Liver (tissue), 10 donors: ENCODE measurements at places on chromosomes 4 and X. TPM values are rescaled to one million over a fixed set of nuclear protein-coding genes. Genes with fewer than 3 reads are reported as not detected.
A peak's percentile ranks its signal among the peaks of the same experiment; 100 is the strongest.

MXRA5 gene
- 1.3 TPM for total RNA-seq

SLC26A1 gene
- total RNA-seq = 41.0 TPM

ERCC6L gene
- not detected for total RNA-seq

PLAC8 gene
- 63.2 TPM for total RNA-seq

- DNase-seq = no peak
- H3K4me3 ChIP-seq = no peak overlapping the region
- H3K4me1 ChIP-seq = no peaks in the 10 kb centered on the region
- no peaks in the 10 kb centered on the region for H3K27me3 ChIP-seq
Observed at GRCh38 chr4:36402008-36402758, 120.8 kb downstream of the DTHD1 start.

- no peaks in the 10 kb centered on the region for H3K27me3 ChIP-seq
- no peaks in the 10 kb centered on the region for H3K4me1 ChIP-seq
- no peaks in the 10 kb centered on the region for H3K36me3 ChIP-seq
- H3K27ac ChIP-seq = no peak overlapping the region
Observed at GRCh38 chr4:151952137-151952536, 191.3 kb upstream of the GATB start.

DNA sequence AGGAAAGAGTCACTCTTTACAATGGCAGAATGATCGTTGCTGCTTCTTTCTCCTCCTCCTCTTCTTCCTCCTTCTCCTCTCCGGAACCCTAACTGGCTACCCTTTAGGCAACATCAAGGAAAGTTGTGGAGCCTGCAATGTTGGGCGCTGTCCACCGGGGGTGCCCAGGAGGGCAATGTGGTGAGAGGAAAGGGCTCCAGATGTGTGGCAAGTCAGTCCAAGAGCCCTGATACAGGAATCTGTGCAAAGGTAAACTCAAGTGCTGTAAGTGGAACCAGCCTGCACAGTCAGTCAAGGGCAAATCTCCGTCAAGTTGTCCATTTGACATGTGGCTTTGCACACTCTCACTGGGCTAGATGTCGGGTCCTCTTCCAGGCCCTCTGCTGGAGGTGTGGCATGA is 2.8 kb downstream of the RTL5 start:
- no peaks in the 10 kb centered on the region for H3K27me3 ChIP-seq
- H3K36me3 ChIP-seq = no peaks in the 10 kb centered on the region
- DNase-seq = no peak

DNA sequence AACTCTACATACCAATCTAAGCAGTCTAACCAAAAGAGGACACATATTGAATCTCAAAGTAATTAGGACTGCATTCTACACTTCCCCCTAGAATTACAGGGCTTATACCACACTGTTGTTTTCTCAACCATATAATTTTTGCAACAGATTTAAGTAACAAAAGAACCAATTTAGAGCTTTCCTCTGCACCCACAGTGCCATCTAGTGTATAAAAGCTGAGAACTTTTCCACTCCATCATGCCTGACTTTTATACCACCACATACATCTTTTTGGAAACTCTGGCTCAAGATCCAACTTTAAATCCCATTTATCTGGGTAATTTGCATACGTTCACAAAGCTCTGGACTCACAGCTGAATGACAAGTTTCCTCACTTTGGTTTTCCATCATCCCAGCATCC is 99.5 kb downstream of the EFHC2 start:
- H3K27ac ChIP-seq = no peak overlapping the region
- no peaks in the 10 kb centered on the region for H3K27me3 ChIP-seq
- H3K36me3 ChIP-seq = no peaks in the 10 kb centered on the region
- H3K4me1 ChIP-seq = no peaks in the 10 kb centered on the region

- no peak for DNase-seq
- no peak overlapping the region for H3K4me3 ChIP-seq
- no peak overlapping the region for H3K27ac ChIP-seq
- no peaks in the 10 kb centered on the region for H3K36me3 ChIP-seq
- H3K27me3 ChIP-seq = no peaks in the 10 kb centered on the region
- peaks cover 1% of the 10 kb centered on the region for H3K4me1 ChIP-seq
Observed at GRCh38 chrX:119756926-119757635, 1.3 kb upstream of the SOWAHD start.

- no peak overlapping the region for H3K27ac ChIP-seq
- H3K4me3 ChIP-seq = no peak overlapping the region
- H3K4me1 ChIP-seq = no peaks in the 10 kb centered on the region
- no peaks in the 10 kb centered on the region for H3K36me3 ChIP-seq
- H3K27me3 ChIP-seq = peaks cover 7% of the 10 kb centered on the region
Observed at GRCh38 chr4:151766691-151767090, 5.9 kb upstream of the GATB start.

DNA sequence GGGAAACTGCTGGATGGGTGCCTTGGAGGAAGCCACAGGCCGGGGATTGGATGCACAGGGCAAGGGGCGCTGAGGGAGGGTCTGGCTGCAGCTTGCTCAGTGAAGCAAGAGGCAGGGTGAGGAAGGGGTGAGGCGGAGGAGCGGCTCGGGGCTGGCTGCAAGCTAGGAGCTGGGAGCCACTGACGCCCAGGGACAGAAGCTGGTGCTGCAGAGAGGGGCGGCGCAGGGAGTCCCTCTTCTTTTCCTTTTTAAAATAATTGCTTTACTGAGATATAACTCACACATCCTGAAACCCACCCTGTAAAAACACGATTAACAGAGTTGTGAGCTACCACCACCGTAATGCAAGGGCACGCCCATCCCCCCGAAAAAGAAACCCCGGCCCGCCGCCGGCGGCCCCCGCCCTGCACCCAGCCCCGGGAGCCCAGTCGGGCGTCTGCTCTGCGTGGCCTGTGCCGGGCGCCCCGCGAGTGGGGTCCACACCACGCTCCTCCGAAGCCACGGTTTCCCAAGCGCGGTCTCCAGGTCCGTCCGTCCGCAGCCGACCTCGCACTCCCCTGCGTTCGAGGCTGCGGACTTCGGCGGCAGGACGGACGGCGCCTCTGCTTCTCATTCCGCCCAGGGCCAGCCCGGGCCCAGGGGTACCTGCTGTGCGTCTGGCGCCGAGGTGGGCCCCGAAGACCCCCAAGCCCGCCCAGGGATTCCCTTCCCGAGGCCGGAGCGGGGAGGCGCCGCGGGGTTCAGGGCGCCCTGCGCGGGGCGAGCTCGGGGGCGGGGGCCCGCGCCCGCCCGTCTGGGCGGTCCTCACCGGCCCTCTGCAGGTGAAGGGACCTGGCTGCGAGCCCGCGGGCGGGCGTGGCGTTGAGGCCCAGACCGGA is 866 bp upstream of the UVSSA start:
- H3K4me3 ChIP-seq = peak overlapping the region; percentile 11
- peak; percentile 53 for DNase-seq
- peaks cover 17% of the 10 kb centered on the region for H3K4me1 ChIP-seq
- H3K36me3 ChIP-seq = peaks cover 1% of the 10 kb centered on the region
- H3K27me3 ChIP-seq = no peaks in the 10 kb centered on the region

DNA sequence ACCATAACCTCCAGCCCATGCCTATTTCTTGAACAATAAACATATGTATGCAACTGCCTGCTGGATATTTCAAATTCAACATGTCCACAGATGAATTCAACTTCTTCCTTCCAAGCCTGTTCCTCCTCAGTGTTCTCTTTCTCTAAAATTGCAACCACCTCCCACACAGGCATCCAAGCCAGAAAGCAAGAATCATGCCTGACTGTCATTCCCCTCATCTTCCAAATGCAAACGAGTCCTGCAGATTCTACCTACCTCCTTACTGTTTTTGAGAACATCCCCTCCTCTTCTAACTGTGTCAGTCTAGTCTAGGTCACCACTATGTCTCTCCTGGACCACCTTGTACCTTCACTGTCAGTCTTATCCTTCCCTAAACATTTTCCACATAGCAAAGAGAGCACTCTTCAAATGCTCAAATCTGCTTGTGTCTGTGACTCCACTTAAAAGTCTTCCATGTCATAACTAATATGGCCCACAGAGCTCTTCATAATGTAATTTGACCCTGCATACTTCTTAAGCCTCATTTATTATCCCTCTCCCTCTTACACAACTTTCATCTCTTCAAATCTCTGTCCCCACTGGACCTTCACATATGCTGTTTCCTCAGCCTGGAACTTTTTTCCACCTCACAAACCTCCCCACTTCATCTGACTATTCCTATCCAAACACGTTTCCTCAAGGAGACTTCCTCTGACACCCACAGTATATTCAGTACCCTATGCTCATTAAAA is 25.7 kb downstream of the MAPK10 start:
- H3K4me3 ChIP-seq = no peak overlapping the region
- no peaks in the 10 kb centered on the region for H3K36me3 ChIP-seq
- no peak overlapping the region for H3K27ac ChIP-seq
- no peaks in the 10 kb centered on the region for H3K4me1 ChIP-seq
- DNase-seq = no peak
- H3K27me3 ChIP-seq = no peaks in the 10 kb centered on the region

- no peak overlapping the region for H3K27ac ChIP-seq
- H3K4me3 ChIP-seq = no peak overlapping the region
- no peaks in the 10 kb centered on the region for H3K27me3 ChIP-seq
- DNase-seq = no peak
- no peaks in the 10 kb centered on the region for H3K4me1 ChIP-seq
Observed at GRCh38 chr4:158004101-158004500, 168.7 kb downstream of the GASK1B start.

DNA sequence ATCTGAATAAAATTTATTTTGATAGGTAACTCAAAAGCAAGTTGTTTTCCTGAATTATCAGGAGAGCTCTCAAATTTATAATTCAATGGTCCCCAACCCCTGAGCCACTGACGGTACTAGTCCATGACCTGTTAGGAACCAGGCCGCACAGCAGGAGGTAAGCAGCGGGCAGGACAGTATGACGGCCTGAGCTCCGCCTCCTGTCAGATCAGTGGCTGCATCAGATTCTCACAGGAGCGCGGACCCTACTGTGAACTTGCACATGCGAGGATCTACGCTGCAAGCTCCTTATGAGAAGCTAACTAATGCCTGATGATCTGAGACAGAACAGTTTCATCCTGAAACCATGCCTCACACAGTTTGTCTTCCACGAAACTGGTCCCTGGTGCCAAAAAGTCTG is 37.9 kb upstream of the SEC24B start:
- DNase-seq = no peak
- H3K36me3 ChIP-seq = no peaks in the 10 kb centered on the region
- H3K4me3 ChIP-seq = no peak overlapping the region
- H3K27ac ChIP-seq = no peak overlapping the region

GRCh38 chrX:151745651-151746050 is 11.1 kb downstream of the CNGA2 start:
- H3K27ac ChIP-seq = no peak overlapping the region
- H3K4me3 ChIP-seq = no peak overlapping the region
- no peak for DNase-seq

DNA sequence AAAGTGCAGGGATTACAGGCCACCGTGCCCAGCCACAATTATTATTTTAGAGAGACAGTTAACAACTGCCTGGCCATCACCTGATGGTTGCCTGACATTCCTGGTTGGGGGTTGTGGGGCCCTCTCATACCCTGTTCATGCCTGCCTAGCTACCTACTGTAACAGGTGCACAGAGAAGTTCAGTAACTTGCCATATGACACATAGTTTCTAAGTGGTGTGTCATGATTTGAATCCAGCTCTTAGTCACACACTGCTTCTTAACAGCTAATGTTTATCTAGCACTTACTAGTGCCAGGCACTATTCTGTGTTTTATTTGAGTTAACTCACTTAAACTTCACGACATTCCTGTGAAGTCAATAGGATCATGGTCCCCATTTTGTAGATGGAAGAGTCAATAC is 122.7 kb upstream of the JADE1 start:
- H3K4me3 ChIP-seq = no peak overlapping the region
- no peaks in the 10 kb centered on the region for H3K27me3 ChIP-seq
- H3K27ac ChIP-seq = no peak overlapping the region
- H3K36me3 ChIP-seq = no peaks in the 10 kb centered on the region

- H3K27ac ChIP-seq = no peak overlapping the region
- H3K4me1 ChIP-seq = no peaks in the 10 kb centered on the region
- no peaks in the 10 kb centered on the region for H3K36me3 ChIP-seq
- no peak overlapping the region for H3K4me3 ChIP-seq
- no peak for DNase-seq
Observed at GRCh38 chr4:86856896-86857295, 7.7 kb upstream of the SLC10A6 start.

DNA sequence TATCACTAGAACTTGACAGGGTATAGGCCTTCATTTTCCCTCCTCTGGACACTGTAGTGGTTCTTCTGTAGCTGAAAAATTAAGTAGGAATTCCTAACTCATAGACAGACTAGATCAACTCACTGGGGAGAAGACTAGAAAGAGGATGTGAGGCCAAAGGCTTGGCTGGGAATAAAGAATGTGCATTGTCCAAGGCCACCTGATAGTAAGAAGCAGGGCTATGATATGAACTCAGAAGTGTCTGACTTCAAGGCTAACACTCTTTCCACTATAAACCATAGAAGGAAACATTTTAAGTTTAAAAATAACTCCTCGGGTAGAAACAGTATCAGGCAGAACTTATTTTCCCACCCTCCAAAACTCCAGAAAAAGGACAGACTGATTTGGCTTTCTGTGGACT is 346.6 kb downstream of the OPHN1 start:
- no peaks in the 10 kb centered on the region for H3K4me1 ChIP-seq
- no peaks in the 10 kb centered on the region for H3K36me3 ChIP-seq
- DNase-seq = no peak
- H3K4me3 ChIP-seq = no peak overlapping the region

DNA sequence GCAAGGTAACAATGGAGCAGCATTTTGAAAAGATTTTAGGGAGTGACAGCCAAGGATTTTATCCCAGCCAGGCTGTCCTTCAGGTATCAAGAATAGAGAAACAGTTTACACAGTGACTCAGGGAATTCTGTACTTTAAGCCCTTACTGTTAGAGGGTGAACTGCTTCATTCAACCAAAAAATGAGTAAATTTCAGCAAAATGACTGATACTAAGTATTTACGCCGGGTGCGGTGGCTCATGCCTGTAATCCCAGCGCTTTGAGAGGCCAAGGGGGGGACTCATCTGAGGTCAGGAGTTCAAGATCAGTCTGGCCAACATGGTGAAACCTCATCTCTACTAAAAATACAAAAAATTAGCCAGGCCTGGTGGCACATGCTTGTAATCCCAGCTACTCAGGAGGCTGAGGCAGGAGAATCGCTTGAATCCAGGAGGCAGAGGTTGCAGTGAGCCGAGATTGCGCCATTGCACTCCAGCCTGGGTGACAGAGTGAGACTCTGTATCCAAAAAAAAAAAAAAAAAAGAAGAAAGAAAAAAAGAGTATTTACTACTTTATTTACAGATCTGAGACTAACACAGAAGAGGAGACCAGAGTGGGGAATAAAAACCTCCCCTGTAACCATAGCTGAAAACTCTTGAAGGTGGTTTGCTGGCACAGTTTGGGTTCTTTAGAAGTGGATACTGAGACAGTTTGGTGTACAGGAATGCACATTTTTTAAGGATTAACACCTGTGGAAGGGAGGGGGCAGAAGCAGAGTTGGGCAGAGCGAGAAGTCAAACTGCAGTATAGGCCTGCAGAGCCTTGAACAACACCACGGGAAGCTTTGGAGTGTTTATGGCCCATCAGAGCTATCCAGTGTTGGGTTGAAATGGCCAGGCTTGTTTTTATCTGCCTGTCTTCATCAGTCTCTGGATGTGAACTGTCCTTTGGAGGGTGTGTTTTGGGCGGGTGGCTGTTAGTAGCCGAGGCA is 40.5 kb downstream of the TMEM131L start:
- DNase-seq = no peak
- H3K4me3 ChIP-seq = no peak overlapping the region
- H3K36me3 ChIP-seq = no peaks in the 10 kb centered on the region
- H3K4me1 ChIP-seq = no peaks in the 10 kb centered on the region

GRCh38 chr4:113763029-113763285 is 1.4 kb upstream of the CAMK2D start:
- peak overlapping the region; percentile 98 for H3K27ac ChIP-seq
- H3K4me1 ChIP-seq = no peaks in the 10 kb centered on the region
- no peaks in the 10 kb centered on the region for H3K36me3 ChIP-seq
- no peaks in the 10 kb centered on the region for H3K27me3 ChIP-seq
- no peak for DNase-seq
- H3K4me3 ChIP-seq = peak overlapping the region; percentile 77
